Thymus (tissue), 14 donors: ENCODE measurements at places on chromosomes 5 and 9. TPM values are rescaled to one million over a fixed set of nuclear protein-coding genes. Genes with fewer than 3 reads are reported as not detected.

The SLC6A3 gene
- total RNA-seq, result 0.33 TPM

The PRDM9 gene
- total RNA-seq, result not detected

DNA sequence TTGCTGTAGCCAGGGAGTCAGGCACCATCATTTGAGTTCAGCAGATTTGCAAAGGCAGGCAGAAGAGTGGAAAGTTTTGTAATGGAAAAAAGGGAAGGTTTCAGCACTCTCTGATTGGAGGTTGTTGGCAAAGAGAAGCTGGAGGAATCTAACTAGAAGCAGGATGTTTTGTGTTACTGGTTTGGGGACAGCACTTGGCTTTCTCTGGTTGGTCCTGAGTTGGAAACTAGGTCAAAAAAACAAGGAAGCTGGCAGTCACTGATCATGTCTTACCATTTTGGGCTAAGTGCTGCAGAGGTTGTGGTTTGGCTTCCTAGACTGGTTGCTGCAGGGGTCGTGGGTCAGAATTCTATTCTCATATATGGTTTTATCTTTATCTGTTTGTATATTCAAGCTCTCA, 189.8 kb downstream of the DRD1 start:
- H3K4me1 ChIP-seq, result no peaks in the 10 kb centered on the region
- no peak overlapping the region for H3K4me3 ChIP-seq
- H3K27ac ChIP-seq, result no peak overlapping the region
- DNase-seq, result no peak
- no peaks in the 10 kb centered on the region for H3K27me3 ChIP-seq
- H3K36me3 ChIP-seq, result no peaks in the 10 kb centered on the region

- H3K4me3 ChIP-seq, result no peak overlapping the region
- peaks cover 5% of the 10 kb centered on the region for H3K4me1 ChIP-seq
- no peak overlapping the region for H3K27ac ChIP-seq
- DNase-seq, result no peak
These were observed 10.2 kb downstream of the DOCK8 start for GRCh38 chr9:224582-225520.
